NT2/D1 (cell line): ENCODE measurements at places on chromosomes 13 and 19.
A peak's percentile ranks its signal among the peaks of the same experiment; 100 is the strongest.

DNA sequence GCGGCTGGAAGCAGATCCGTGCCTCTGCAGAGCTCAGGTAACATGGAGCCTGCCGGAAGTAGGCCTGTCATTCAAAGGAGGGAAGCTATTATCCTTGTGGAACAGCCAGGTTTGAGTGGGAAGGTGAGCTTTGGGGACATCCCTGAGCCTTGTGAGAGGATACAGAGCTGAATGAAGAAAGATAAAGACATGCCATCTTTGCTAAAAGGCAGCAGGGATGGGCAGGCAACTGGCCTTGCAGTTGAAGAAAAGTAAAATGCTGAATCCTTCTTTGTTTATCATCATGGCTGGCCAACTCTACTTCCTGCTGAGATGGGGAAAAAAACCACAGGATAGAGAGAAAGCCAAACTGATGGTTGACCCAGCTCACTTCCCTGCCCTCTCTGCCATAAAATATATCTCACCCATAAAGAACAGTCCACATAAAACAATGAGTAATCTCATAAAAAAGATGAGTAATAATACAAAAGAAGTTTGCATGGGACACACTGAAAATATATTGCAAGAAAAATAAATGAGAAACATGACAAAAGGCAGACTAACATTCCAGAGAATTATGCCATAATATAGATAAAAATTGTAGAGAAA, 226.3 kb downstream of the DLEU7 start:
- DNase-seq, result no peak

DNA sequence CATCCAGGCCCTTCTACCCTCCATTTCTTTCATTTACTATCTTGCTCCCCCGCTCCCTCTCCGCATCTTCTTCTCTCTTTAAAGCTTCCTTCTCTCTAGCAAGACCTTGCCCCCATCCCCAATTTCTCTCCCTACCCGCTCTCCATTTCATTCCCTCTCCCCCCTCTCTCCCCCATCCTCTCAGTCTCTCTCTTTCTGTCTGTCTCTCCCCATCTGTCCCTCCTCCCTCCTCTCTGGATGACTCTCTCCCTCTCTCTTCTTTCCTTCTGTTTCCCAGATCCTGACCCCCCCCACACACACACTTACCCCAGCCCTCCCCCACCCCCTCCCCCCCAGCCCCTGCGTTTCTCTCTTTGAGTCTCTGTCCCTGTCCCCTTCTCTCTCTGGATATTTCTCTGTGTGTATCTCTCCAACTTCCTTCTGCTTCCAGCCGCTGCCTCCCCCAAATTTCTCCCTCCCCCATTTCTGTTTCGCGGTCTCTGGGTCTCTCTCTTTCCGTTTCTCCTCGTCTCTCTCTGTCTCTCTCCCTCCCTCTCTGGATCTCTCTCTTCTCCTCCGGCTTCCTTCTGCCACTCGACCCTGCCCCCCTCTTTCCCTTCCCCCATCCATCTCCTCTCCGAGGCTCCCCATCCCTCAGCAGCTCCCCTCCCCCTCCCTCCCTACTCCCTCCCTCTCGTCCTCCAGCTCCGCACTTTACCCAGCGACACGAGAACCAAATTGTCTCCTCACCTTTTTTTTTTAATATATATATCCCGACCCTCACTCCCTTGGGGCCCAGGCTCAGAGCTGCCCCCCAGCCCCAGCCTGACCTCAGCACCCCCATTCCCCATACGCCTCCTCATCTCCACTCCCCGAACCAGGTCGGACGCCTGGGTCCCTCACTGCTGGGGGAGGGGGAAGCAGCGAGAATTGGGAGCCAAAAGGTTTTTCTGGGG, 3.6 kb upstream of the CACNG8 start:
- DNase-seq, result peak; percentile 28

- DNase-seq, result no peak
Measured at GRCh38 chr13:42875475-42876269, 94.3 kb downstream of the FAM216B start.

DNA sequence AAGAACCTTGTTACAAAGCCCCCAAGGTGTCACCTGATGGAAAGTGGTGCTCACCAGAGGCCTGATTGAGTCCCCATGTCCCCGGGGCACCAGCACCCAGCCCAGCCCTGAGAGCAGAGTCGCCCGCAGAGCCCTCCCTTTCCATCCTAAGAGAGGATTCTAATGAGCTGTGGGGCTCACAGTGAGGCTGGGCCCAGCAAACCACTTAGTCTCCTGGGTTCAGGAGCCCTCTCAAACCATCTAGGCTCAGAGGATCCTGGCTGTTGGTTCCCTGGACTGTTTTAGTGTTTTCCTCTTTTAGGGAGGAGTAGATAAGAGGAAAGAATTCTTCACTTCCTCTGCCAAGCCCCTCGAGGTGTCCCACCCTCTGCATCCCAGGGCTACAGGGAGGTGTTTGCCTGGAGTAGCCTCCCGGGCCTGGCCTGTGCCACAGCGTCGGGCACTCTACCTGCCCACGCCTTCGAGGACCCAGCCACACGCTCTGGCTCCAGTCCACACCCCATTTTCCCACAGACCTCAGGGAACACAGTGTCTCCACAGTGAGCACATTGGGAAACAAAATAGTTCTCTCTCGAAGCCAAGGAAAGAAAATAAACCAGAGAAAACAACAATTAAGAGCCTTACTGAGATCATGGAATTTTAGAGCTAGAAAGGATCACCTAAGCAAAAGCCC, 34.4 kb downstream of the DHRS12 start:
- DNase-seq, result no peak

GRCh38 chr19:3459965-3460582, 20.3 kb downstream of the SMIM24 start:
- no peak for DNase-seq

DNA sequence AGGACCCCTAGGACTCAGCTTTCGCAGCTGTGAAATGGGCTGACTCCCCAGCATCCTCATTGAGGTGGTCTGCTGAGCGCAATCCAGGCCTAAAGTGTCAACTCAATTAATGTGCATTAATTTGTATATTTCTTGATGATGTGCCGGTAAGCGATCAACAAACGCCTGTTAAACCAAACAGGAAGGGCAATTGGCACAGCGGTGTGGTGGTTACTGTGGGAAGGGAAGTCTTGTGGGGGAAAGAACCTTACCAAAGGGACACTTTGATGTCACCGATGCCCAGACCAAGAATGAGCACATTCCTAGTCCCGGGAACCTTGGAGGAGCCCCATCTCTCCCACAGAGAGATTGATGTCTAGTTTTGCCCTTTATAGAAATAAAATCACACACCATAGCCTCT, 1.6 kb downstream of the JAK3 start:
- no peak for DNase-seq

DNA sequence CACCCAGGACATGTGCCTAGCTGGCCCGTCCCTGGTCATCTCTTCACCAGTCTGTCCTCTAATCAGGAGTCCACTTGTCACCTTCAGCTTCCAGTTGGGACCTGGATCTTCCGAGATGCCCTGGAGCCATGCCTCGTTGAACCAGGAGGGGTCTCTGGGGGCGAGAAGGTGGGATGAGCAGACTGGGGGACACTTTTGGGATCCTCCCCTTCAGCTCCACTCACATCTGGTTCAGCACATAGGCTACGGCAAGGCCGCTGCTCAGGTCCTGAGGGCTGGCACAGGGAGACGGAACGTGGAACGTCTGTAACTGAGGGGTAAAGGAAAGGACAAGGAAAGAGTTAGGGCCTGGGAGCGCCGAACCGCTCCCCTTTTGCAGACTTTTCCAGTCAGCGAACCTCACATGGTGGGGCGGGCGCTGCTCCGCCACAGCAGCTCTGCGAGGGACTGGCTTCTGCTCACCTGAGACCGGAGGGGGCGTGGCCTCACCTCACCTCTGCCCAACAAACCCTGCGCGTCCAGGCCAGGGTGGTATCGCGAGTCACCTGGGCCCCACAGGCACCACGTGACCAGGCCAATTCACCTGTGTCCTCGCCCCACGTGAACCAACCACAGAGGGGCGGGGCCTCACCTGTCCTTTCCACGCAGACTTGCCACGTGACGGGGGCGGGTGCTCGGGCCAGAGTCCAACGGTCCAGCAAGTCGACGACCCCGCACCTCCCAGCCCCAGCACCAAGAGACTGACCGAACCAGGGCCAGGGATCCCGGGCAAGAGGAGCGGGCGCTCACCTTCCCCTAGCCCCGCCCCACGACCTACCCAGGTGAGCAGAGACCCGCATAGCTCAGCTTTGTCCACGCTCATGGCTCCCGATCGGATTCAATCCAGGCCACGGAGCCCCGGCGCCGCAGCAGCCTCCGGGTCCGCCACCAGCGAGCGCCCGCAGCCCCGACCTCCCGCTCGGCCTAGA, at the start of gene HOOK2:
TSS of gene HOOK2 (minus strand) at position 965 of the 968 bp plus-strand sequence. CDS start at position 862, 103 bp downstream.
- DNase-seq, result no peak

DNA sequence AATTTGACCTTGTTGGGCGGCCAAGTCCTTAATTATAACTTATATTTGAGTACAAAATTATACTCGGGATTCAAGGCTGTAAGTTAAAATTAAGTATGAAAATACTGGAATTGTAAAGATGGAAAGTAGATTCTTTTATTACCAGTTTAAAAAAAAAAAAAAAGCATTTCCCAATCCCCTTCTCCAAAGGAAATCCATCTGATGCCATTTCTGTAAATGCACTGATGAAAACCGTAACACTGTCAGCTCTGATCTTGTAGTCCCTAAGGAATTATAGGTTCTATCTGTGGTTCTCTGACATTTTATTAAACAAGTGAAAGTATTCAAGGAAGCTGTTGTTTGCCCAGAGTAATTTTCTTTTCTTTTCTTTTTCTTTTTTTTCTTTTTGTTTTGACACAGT, 41.6 kb upstream of the HNRNPA1L2 start:
- DNase-seq, result no peak

DNA sequence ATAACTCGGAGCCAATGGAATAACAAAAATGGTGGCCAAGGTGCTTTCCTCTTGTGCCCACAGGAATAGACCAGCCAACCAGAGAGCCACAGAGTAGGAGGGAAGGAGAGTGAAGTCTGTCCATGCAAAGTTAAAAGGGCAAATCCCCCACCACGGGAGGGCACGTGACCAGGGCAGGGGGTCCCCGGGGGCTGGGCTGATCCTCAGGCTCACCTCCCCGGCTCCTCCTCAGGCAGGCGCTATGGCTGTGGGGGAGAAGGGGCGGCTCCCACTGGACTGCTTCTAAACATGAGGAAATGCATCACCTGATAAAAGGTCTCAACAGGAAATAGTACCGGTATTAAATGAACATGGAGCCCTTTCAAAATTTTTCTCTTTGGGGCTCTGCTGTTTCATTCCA, 73.2 kb upstream of the SLC15A1 start:
- no peak for DNase-seq

DNA sequence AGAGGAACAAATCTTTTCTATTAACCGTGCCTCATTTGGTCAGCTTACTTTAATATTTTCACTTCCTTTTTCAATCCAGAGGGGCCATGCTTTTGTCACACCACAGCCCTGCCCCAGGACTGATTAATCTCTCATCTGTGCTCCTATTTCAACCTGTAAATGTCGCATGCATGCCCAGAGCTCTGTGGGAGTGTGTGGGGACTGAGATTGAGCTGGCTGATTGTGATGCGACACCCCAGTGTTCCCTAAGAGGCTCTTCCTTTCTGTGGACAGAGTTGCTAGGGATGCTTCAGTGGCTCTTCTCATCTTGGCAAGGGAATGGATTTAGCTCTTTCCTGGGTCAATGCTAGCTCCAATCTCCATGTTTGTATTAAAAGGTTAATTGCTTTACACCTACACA, 249.6 kb downstream of the TDRD3 start:
- no peak for DNase-seq

GRCh38 chr13:42466123-42466522, 107.8 kb upstream of the TNFSF11 start:
- no peak for DNase-seq

DNA sequence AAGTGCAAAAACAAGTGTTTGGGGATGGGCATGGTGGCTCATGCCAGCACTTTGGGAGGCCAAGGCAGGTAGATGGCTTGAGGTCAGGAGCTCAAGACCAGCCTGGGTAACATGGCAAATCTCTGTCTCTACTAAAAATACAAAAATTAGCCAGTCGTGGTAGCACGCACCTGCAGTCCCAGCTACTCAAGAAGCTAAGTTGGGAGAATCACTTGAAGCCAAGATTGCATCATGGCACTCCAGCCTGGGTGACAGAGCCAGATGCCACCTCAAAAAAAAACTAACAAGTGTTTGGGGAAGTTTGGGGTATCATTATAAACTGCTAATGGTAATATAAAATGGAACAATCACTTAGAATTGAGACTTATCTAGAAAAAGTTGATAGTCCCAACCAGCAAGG, 24.6 kb downstream of the XPO4 start:
- DNase-seq, result no peak

DNA sequence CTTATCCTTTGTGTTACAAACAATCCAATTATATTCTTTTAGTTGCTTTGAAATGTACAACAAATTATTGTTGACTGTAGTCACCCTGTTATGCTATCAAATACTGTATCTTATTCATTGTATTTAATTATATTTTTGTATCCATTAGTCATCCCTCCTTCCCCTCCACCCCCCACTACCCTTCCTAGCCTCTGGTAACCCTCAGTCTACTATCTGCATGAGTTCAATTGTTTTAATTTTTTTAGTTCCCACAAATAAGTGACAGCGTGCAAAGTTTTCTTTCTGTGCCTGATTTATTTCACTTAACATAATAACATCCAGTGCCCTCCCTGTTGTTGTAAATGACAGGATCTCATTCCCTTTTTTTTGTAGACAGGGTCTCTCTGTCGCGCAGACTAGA, 4.5 kb downstream of the SAE1 start:
- no peak for DNase-seq

DNA sequence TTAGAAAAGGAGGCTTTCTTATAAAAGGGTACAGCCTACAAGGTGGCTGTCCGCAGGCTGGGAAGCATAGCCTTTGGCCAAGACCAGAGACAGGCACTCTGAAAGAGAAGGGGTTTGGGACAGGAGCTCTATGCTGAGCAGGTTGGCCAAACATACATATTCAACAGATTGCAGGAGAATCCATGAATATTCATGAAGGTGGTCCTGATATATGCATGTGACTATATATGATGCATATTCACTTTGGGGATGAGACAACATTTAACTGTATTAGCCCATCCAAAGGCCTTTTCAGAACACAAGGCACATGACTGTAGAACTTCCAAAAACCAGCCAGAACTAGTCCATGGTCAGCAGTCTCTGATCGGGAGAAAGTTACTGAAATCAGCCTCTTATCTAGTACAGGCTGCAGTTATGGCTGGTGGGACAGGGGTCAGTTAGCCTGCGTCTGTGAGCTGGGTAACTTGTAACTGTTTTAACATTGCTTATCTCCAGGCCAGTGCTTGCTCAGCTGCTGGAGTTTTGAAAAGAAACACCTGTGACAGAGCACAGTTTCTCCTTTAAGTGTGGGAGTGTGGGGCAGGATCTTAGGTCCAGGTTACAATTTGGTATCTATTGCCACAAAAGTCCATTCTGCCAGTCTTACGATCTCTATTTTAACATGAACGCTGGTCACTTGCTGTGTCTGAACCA, 924.2 kb downstream of the UQCRFS1 start:
- DNase-seq, result no peak

- DNase-seq, result no peak
Measured at GRCh38 chr13:78820541-78820940, 161.6 kb upstream of the OBI1 start.

DNA sequence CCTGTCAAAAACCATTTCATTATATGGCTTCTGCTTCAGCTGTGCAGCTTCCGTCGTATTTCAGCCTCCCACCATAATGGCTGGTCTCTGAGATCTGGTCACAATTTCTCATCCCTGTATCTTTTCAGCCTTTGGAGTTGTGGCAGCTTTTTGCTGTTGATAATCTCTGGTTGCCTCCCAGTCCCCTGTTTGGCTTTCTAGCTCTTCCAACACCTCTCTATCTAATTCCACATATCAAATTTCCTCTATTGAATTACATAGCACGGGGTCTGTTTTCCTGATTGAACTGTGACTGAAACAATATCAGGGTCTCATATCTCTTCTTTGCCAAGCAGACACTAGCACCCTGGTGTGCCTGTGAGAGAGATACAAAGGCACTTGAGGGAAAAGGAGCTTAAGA, 222.1 kb upstream of the OBI1 start:
- no peak for DNase-seq
